Gastroesophageal sphincter (tissue), 4 donors: ENCODE measurements at places on chromosomes 3 and 15. TPM values are rescaled to one million over a fixed set of nuclear protein-coding genes. Genes with fewer than 3 reads are reported as not detected.

The PLSCR2 gene
- total RNA-seq, result not detected

The IL5RA gene
- not detected for total RNA-seq

The CFAP20DC gene
- not detected for total RNA-seq

The QARS1 gene
- 169 TPM for total RNA-seq

The MEX3B gene
- 2.1 TPM for total RNA-seq

The SLC27A2 gene
- not detected for total RNA-seq

The CYP19A1 gene
- total RNA-seq, result 2.5 TPM
